Frontal cortex (tissue), 4 donors: ENCODE measurements at places on chromosomes 1 and 21. TPM values are rescaled to one million over a fixed set of nuclear protein-coding genes. Genes with fewer than 3 reads are reported as not detected.

- DNase-seq = no peak
These were observed 140.6 kb upstream of the SAMSN1 start for GRCh38 chr21:14686466-14687267.

DNA sequence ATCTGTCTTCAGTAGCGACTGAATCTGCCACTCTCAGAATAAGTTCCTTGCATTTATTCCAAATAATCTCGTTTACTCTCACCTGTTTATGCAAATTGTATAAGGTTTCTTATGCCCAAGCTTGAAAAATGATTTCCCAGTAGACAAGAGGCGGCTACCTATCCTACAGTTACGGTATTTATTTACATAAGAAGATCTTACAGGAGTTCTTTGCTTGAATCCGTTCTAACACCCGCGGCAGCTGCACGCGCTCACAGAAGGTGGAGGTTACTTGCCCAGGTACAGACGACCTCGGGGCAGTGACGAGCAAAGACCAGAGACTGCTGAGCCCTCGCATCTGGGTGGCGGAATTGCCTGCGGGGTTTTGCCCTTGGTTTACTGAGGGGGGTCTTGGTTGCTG is 79.9 kb downstream of the SKI start:
- no peak for DNase-seq

DNA sequence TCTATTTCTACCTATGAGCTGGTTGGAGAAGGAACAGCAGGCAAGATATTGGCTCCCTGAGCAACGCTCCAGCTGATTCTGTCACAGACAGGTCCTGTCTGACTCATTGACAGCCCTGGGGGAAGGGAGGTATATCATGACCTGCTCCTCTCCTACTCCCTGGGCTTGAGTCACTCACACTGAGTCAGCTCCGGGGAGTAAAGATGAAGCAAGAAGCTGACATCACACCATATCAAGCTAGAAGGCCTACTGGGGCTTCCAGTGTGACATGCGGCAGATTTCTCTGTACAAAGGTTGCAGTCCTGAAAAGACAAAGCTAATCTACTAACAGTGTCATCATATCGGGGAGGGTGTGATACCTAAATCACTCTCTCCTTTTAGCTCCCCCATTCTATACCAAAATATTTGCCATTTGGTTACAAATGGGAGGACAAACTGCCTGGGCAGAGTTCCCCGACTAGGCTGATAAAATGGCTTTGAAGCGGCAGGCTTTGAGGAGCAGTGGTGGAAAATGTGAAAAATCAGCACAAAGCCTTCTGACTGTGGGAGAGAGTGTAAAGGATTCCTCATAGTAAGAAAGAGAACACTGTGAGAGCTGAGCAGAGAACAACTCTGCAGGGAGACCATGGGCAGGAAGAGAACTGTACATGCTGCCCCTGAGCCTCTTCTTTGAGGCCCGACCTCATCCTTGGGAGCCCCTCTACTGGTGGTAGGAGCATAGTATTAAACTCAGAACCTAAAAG is 15.5 kb downstream of the PI4KB start:
- peak; percentile 64 for DNase-seq

DNA sequence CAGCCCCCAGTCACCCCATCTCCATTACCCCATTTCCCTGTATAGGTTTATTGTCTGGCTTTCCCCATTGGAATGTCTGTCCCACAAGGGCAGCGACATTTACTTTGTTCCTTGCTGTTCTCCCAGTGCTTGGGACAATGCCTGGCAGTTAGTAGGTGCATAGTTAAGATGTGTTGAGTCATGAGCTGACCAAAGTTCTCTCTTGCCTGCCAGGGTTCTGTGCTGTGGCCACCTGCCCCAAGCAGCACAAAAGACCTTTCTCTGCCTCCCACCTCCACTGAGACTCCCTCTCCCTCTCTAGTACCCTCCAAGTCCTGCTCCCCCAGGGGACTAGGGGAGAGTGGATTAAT is 40.0 kb downstream of the TMCO4 start:
- DNase-seq = no peak

GRCh38 chr1:221940631-221941030 is 198.7 kb upstream of the DUSP10 start:
- DNase-seq = no peak

DNA sequence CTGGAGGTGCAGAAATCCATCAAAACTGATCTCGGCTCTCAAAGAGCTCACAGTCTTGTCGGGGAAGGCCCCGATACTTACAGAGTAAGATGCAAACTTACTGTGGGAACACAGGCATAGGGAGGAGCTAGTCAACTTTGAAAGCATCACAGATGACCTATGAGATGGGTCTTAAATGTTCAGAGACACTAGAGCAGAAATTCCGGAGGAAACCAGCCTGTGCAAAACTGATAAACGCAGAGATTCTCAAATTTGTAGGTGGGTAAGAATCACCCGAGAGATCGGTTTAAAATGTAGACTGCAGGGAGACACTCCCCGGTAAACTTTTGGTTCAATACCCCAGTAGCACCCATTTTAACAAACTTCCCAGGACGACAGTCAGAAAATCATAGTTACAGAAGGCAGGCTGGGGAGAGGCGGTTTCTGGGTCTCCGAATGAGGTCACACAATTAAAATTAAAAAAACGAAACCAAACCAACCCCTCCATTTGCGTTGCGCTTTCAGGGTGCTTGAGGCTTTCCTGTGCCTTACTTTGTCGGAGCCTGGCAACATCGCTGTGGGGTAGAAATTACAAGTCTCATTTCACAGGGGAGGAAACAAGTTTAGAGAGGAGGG is 755 bp upstream of the THRAP3 start:
- DNase-seq = no peak

HES2 gene
- not detected for total RNA-seq

GRCh38 chr1:213061263-213061662 is 10.2 kb downstream of the RPS6KC1 start:
- DNase-seq = no peak
